ENCODE measurements at places on chromosomes 6 and 20. TPM values are rescaled to one million over a fixed set of nuclear protein-coding genes. Genes with fewer than 3 reads are reported as not detected.
A peak's percentile ranks its signal among the peaks of the same experiment; 100 is the strongest.

DNA sequence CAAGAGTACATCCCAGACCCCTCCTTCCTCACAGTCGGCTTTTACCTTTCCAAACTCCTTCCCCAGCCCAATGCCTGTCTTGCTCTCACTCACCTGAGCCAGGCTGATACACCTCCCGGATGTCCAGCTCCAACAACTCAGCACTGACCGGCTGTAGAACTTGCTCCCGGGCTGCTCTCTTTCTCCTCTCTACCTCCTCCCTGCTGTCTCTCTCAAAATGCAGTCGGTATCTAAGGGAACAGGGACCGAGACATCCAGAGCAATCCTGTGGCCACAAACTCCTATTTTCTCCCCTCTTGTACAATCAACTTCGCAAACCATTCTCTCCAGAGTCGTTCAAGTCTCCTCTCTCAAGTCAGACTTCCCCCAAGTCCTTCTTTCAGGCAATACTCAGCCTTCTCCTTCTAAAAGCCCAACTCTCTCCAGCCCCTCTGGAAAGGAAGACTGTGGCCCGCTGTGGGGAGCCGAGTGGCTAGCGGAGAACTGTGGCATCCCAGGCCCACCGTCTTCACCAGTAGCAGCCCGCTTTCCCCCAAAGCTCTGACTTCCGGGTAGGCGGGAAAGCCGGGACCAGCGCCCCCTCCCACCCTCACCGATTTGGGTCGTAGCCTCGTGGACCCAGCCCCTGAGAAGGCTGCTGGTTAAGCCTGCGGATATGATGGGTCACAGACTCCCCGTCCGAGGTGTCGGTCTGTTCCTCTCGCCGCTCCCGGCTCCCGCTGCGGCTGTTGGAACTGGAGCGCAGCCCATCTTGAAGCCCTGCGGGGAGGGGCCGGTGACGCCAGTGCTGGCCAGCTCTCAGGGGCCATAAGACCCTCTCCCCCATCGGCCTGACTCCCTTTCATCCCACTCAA is 1.1 kb downstream of the GNL1 start:
- H3K27ac ChIP-seq, result peak overlapping the region; percentile 95
- no peaks in the 10 kb centered on the region for H3K36me3 ChIP-seq
- DNase-seq, result no peak
- H3K4me3 ChIP-seq, result peak overlapping the region; percentile 77

Gene OR5V1
- total RNA-seq, result not detected

Gene RRAGD
- 15.1 TPM for total RNA-seq

GRCh38 chr6:35378261-35378660 is 35.9 kb downstream of the PPARD start:
- no peak overlapping the region for H3K4me3 ChIP-seq
- H3K27me3 ChIP-seq, result no peaks in the 10 kb centered on the region
- peaks cover 9% of the 10 kb centered on the region for H3K4me1 ChIP-seq
- DNase-seq, result no peak
- H3K36me3 ChIP-seq, result no peaks in the 10 kb centered on the region

DNA sequence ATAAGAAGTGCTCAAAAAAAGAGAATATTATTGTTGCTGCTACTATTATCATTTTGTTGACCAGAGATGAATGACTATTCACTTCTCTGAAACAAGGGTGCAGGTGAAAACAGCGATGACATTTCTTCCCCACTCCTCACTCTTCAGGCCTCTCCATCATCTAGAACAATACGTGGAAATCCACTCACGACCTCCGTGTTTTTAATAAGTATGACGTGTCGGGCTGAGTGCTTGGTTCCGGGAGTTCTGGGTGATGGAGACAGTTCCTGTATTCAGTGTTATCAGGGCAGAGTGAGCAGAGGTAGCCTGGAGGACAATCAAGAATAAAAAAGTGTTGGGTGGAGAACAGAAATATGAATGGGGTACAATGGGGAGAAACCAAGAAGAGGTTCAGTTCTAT is 130.0 kb upstream of the ZNF217 start:
- DNase-seq, result no peak
- no peak overlapping the region for H3K4me3 ChIP-seq
- no peak overlapping the region for H3K27ac ChIP-seq
- H3K36me3 ChIP-seq, result no peaks in the 10 kb centered on the region
- H3K27me3 ChIP-seq, result no peaks in the 10 kb centered on the region
- no peaks in the 10 kb centered on the region for H3K4me1 ChIP-seq

All from right lobe of liver (tissue), 6 donors.